Activated naive CD4-positive, alpha-beta T cell treated with Interleukin-2 at 50 U/mL for 16 hours (primary cell): ENCODE measurements at places on chromosomes 2 and 18.

DNA sequence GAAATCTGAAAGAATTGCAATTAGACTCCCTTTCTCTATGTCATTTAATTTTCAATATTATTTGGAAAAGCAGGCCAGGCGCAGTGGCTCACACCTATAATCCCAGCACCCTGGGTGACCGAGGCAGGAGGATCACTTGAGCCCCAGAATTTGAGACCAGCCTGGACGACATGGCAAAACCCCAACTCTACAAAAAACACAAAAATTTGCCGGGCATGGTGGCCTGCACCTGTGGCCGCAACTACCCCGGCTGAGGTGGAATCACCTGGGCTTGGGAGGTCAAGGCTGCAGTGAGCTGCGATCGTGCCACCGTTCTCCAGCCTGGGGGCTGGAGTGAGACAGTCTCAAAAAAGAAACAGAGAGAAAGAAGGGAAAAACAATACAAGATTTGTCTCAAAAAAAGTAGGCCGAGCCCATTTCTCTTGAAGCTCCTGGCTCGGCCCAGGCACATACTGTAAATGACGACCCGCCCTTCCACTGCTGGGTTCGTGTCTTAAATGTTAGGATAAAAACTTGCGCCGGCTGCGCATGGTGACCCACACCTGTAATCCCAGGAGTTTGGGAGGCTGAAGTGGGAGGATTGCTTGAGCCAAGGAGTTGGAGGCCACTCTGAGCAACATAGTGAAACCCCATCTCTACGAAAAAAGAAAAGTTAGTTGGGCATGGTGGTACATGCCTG, 31.1 kb upstream of the GPC1 start:
- DNase-seq: no peak

GRCh38 chr2:144472911-144473310, 47.0 kb downstream of the ZEB2 start:
- DNase-seq: no peak

DNA sequence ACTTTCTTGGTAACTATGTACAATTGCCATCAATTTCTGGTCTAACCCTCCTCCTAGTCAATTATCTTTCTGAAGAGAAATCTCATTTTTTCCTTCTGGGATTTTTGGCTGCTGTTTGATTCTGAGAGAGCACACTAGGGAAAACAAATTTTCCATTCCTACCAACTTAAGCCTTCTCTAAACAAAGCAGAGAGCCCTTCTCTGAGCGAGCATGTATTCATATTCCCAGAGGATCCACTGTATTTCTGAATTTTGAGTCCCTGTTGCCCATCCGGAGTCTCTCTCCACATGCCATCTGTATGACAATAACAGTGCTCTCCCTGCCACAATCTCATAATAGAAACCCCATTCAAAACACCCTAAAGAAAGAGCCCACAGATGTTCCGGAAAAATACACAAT, 78.5 kb downstream of the MAIP1 start:
- no peak for DNase-seq

GRCh38 chr2:127664065-127664894, 11.1 kb downstream of the LIMS2 start:
- no peak for DNase-seq

GRCh38 chr2:42933824-42934254, 141.5 kb upstream of the HAAO start:
- no peak for DNase-seq

- DNase-seq: no peak
These were observed 33.0 kb downstream of the ERBB4 start for GRCh38 chr2:212505586-212505985.

GRCh38 chr2:118814368-118814767, 33.1 kb downstream of the EN1 start:
- DNase-seq: no peak

DNA sequence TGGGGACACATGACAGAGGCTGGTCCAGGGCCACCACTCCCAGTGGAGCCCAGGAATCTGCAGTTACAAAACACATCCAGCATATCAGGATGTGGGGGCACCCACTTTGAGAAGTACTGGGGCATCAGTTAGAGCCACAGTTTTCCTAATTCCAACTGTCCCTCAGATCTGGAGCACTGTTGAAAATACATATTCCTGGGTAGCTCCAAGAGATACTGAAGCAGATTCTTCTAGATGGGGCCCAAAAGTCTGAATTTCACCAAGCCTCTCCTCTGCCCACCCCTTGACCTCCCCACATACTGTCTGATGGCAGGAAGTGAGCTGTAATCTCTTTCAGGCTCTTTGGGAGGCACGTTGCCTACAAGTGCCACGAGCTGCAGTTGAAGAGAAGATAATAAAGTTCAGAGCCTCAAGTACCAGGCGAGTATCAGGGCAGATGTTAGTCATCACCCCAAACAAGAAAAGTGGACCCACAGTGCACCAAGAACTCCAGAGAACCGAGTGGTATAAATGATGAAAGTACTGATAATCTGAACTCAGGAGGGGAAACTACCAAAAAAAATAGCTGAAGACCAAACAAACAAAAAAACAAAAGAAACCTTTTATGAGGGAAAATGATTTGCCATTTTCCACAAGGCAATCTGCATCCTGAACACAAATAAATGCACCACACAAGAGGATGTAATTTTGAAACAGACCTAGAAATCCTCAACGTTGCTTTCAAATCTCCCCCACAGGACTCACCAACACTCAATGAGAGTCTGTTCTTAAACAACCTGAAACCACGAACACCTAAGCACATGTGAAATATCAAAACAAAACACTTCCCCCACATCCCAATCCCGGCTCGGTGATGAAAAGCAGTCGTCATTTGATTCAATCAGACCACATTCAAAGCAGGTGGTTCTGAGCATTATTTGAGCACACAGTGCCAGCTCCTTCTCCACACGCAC, 98.7 kb downstream of the TCF4 start:
- peak; percentile 3 for DNase-seq

- no peak for DNase-seq
These were observed 155.6 kb downstream of the QPCT start for GRCh38 chr2:37500031-37500430.

GRCh38 chr18:35203067-35203466, 37.8 kb upstream of the ZNF397 start:
- DNase-seq: no peak

GRCh38 chr18:73264562-73264921, 396.8 kb upstream of the NETO1 start:
- no peak for DNase-seq

DNA sequence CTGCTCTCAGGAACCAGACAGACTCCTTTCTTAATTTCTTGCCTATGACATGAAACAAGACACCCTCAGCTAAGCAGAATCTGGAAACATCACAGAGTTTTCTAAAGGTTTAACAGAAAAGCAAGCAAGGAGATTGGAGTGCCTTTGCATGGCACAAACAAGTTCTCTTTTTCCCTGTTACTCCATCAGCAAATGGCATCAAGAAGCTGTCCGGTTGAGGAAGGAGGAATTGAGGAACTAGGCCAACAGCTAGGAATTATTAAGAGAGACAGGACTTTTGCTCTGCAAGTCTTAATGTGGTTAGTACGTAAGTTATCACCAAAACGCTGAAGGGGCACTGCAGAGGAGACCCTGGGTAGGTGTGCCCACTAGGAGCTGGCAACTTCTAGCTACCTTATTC, 53.2 kb downstream of the NEB start:
- no peak for DNase-seq

GRCh38 chr2:27849558-27850205, 40.5 kb downstream of the RBKS start:
- DNase-seq: no peak

GRCh38 chr2:100034431-100034830, 108.0 kb downstream of the AFF3 start:
- DNase-seq: no peak

GRCh38 chr2:10873790-10874437, 37.8 kb upstream of the KCNF1 start:
- DNase-seq: no peak

- no peak for DNase-seq
These were observed 3.4 kb upstream of the GFPT1 start for GRCh38 chr2:69390471-69390870.

GRCh38 chr18:4125224-4125623, 329.9 kb downstream of the DLGAP1 start:
- no peak for DNase-seq

- no peak for DNase-seq
These were observed 157.2 kb upstream of the TMEM200C start for GRCh38 chr18:6052449-6052913.

DNA sequence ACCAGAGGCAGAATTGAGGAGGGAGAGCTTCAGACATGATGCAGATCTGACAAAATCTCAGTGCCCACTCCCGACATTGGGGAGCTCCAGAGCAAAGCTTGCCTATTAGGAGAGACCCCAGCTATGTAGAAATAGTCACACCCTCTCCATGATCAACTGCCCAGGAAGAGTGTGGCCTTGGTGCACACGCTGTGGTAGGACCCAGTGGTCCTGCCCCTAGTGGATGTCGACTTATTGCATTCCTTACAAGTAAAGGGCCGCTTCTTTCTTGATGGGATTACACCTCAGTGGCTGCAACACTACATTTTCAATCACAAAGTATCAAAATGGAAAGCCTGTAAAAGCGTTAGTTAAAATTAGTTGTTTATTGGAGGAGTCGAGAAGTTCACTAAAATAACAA, 64.2 kb downstream of the VRK2 start:
- DNase-seq: no peak

GRCh38 chr2:20666304-20667150, at the start of gene GDF7:
Gene GDF7 (plus strand): TSS chr2:20667144. CDS start chr2:20667240, 96 bp downstream.
- peak; percentile 32 for DNase-seq

GRCh38 chr2:104321116-104321795, 532.7 kb upstream of the POU3F3 start:
- no peak for DNase-seq

DNA sequence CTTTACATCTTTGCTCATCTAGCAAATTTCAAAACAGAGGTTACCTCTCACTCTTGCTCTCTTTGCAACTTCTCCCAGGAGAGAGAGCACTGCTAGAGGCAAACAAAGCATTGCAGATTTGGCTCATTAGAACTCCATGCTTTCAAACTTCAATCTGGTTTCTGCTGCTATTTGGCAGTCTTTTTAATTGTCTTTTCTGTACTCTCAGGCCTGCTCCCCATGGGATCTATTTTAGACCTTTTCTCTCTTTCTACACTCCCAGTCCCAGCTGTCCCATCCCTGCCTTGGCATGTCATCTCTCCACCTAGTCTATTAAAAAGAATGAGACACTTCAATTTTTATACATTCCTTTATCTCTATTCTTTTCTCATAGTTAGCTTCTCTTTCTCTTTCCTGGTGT, 15.2 kb downstream of the KCNJ3 start:
- DNase-seq: no peak

GRCh38 chr18:56089612-56090258, 501.7 kb upstream of the TCF4 start:
- DNase-seq: no peak

DNA sequence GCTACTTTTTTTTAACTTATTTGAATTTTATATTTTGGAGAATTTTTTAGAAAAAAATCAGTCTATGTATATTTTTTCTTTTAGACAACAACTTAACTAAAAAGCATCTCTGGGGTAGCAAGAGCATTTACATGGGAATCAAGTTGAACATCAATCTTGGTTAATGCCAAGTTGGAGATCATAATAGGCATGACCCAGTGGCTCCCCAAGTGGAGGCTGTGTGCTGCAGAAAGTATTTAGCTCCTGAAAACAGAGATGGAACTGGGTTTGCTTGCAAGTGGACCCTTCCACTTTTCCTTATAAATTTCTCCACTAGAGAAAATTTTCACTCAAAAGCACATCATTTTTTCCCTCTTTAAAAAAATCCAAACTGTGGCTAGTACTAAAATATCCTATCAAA, 23.9 kb upstream of the CAVIN2 start:
- DNase-seq: no peak

DNA sequence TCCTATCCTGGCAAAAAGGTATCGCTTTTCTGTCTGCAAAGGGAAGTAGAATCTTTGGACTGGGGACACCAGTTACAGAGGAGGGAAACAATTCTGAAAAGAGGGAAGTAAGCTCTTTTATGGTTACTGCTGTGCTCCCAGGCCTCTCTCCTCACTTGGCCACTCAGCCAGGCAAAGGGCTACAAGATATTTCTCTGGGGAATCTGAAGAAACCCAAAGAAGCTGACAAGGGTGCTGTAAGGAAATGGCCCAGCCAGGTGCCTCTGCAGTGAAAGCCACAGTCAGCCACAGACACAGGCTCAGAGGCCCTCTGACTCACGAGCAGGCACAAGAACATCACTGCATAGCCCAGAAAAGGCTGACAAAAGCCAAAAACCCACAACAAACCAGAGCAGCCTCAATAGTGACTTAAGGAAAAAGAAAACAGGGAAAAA, 5.8 kb downstream of the HDLBP start:
- DNase-seq: peak; percentile 72

DNA sequence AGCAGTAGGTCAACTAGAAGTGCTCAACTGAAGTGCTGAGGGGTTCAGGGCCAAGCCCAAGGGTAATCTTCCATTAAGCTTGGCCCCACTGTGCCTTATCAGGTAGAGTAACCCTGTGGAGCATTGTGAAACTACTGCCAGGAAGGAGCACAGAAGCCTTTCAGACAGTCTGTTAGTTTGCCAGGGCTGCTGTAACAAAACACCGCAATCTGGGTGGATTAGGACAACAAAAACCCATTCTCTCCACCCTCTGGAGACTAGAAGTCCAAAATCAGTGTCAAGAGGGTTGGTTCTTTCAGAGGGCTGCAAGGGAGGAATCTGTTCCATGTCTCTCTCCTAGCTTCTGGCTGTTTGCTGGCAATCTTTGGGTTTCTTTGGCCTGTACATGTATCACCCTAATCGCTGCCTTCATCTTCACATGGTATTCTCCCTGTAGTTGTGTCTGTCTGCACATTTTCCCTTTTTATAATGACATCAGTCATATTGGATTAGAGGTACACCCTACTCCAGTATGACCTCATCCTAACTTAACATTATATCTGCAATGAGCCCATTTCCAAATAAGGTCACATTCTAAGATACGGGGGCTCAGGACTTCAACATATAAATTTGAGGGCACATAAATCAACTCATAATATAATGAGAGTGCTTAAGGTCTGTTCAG, 21.2 kb downstream of the VIT start:
- no peak for DNase-seq

GRCh38 chr2:64652231-64653108, 1.2 kb downstream of the SERTAD2 start:
- DNase-seq: peak; percentile 33

- DNase-seq: no peak
These were observed 236.1 kb downstream of the CDH20 start for GRCh38 chr18:61569176-61569892.

- DNase-seq: no peak
These were observed 95.1 kb downstream of the MRO start for GRCh38 chr18:50724751-50725151.

DNA sequence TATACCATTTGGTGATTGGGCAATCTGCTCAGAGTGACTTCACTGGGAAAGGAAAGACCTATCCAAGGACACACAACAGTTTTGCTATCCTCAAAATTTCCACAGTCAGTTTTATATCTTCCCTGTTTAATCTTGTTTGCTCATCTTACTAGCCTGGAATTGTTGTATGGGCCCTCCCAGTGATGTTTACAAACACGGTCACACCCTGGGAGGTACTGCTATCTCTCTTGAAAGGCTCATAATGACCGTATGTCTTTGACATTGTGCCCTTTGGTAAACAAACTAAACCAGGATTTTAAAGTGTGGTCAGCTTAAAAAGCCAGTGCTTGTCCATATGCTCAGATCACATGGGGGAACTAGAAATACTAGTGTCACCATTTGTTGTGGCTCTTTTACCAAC, 277.0 kb downstream of the CDH2 start:
- DNase-seq: no peak

- DNase-seq: no peak
These were observed 62.7 kb downstream of the HPCAL1 start for GRCh38 chr2:10365412-10365811.
